ENCODE measurements at places on chromosomes 2 and 18.
A peak's percentile ranks its signal among the peaks of the same experiment; 100 is the strongest.

GRCh38 chr2:108898315-108899082, 90.5 kb downstream of the EDAR start:
- no peak for DNase-seq

- DNase-seq: no peak
Observed at GRCh38 chr2:50098242-50098641, 933.7 kb downstream of the NRXN1 start.

DNA sequence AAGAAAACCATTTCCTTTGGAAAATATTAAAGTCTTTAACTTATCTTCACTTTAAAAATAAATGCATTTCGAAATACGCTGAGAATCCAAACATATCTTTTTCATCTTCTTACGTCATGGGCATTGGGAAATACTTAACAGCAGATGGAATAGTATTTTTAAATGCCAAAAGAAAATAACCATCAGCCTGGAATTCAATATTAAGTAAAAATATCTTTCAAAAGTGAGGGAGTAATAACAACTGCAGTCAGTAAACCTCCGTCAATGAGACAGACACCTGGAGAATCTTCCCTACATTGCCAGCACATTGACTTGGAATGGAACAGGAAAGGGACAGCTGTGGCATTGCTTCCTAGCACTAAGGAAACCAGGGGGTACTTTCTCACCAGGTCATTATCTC, 290.4 kb upstream of the TNP1 start:
- no peak for DNase-seq

GRCh38 chr2:105042189-105042588, 4.3 kb downstream of the MRPS9 start:
- no peak for DNase-seq

DNA sequence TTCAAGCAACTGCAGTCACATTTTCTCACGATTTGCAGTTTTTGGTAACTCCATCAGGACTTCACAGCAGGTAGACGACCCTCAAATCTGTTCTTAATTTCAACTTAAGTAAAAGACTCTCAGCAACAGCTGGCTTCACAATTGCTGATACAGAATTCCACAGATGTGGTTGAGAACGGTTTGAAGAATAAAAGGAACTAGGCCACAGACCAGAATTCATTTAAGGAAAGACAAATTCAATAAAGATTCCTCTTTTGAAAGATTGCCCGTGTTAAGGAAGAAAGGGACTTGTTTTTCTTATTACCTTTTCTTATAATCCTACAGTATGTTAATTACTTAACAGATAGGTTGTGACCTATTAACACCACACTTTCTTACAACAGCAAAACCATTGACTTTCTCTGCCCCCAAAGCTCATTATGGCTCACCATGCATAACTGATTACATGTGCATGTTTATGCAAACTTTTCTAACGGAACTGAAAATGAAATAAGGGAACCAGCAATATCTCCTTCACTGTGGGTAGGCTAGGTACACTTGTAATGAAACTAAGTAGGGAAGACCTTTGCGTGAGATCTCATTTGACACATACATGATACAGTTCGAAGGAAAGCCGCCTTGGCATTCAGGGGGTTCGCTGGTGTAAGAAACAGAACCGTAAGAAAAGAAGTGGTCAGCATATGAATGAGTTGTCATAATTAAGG, 4.7 kb upstream of the ZNF516 start:
- DNase-seq: peak; percentile 62

- DNase-seq: no peak
Observed at GRCh38 chr18:63869851-63870250, 17.7 kb upstream of the SERPINB2 start.

DNA sequence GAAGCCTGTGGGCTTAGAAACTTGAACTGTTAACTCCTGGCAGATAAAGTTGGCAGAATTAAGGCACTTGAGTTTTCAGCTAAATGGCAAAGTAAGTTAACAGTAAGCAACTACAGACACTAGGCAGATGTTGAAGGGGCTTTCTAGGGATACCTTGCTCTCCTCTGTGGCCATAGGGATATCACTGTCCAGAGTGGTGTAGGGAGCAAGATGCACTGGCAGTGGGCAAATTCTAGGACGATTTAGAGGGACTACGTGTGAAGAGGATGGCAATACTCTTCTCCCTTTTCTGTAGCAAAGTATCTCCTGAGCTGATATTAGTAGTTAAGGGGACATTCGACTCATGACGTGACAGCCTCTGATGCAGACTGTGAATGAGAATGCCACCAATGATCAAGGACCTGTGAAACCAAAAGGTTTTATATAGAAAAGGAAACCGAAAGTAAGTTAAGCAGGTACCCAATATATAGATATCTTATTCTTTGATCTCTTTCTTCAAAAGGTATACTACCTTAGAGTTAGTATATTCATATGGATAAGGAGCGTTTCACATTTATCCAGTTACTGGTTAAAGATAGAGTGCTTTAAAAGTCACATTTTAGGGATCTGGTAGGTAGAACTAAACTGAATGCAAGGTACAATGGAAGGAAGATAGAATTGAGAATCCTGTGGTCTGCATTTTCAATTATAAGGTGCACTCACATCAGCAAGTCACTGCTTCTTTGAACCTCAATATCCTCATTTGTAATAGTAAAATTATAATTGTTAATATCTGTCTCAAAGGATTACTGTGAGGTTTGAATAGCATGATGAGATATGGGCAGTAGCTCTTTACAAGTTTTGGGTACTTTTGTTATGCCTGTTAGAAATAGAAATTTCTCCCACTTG, 106.4 kb downstream of the KCNH7 start:
- DNase-seq: peak; percentile 37

GRCh38 chr2:236747426-236747825, 177.8 kb downstream of the ACKR3 start:
- DNase-seq: no peak

DNA sequence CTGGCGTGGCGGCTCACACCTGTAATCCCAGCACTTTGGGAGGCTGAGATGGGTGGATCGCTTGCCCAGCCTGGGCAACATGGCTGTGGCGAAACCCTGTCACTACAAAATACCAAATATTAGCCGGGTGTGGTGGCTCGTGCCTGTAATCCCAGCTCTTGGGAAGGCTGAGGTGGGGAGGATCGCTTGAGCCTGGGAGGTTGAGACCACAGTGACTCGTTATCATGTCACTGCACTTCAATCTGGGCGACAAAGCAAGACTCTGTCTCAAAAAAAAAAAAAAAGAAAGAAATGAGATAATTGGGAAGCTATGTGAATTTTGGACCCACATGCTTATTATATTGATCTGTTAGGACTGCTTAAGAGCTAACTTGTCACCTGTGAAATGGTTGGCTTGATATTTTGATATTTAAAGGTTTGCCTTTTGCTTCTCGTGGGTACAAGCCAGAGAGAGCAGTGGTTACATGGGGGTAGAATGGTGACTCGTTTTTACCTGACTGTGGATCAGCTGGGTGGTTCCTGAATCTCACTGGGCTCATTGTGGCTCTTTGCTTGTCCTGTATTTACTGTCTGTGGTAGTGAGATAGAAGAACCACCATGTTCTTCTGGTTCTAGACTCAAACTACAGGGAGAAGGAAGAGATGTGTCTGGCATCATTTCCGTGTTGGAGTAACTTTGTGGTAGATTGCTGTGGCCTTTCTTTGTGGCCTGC, 28.9 kb downstream of the ZNF532 start:
- DNase-seq: no peak

DNA sequence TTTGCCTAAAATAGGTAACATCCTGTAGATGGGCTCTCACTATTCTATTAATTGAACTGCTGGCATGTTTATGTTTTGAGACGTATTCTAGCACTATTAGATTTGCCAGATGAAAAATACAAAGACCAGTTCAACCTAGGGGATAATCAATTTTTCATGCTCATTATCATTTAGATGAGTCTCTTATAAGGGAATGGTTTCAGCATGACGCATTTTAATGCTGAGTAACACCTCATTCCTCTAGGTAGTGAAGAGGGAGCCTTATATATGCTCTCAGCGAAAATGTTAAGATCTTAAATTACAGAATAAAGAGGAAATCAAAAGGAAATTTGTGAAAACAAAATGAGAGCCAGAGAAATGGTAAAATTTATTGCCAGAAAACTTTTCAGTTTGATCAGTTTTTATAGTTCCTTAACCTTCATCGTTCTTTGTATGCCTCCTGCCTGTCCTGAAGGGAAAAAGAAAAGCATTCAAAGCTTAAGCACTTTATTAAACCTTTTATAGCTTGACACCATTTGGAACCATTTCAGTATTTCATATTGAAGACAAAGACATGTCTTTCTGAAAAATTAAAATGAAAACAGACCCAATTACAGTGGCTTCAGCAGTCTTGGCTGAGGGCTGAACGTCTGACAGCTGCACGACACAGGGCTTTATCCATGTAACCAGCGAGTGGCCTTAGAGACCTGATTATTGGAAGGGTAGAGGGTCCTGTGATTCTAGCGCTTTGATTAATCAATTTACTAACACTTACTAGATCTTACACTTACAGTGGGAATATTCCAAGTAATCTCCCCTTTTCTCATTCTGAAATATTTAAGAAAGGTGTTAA, 112.8 kb downstream of the ADCYAP1 start:
- DNase-seq: no peak

- DNase-seq: no peak
Observed at GRCh38 chr18:10205151-10205550, 249.3 kb upstream of the APCDD1 start.

DNA sequence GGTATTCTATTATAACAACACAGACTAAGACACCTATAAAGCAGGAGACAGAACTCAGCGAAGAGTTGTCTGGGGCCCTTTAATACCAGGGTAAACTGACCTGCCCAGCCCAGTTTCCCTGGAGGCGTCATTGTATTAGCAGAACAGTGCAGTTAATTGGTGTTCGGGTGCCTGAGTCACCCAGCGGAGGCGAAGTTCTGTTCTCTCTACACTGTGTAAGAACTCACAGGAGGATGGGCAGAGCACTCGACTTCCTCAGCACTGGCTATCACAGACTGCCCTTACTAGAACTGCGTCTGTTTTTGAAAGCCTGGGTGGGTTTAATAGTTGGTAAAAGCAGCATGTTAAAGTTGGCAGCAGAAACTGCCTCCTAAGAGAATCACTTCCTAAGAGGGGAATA, 106.5 kb upstream of the ATP8B1 start:
- DNase-seq: no peak

All from GM13977 (cell line).